H1 (cell line): ENCODE measurements at places on chromosomes 6 and 20. TPM values are rescaled to one million over a fixed set of nuclear protein-coding genes. Genes with fewer than 3 reads are reported as not detected.

The NKX2-4 gene
- total RNA-seq: 0.19 and 0.37 TPM in 2 replicates

The ARHGAP40 gene
- 0.74 and 0.86 TPM in 2 replicates for total RNA-seq

The TMC2 gene
- total RNA-seq: not detected in 2 replicates

The NT5E gene
- 1.1 and 1.5 TPM in 2 replicates for total RNA-seq

The BPIFB2 gene
- not detected in 2 replicates for total RNA-seq

The NFATC2 gene
- 0.84 and 0.91 TPM in 2 replicates for total RNA-seq
